ENCODE measurements at places on chromosomes 4 and X. TPM values are rescaled to one million over a fixed set of nuclear protein-coding genes. Genes with fewer than 3 reads are reported as not detected.

GRCh38 chrX:128460835-128461234, 408.6 kb upstream of the ACTRT1 start:
- DNase-seq = no peak

- DNase-seq = no peak
These were observed 79.8 kb downstream of the CLCN5 start for GRCh38 chrX:50002067-50002714.

- no peak for DNase-seq
These were observed 615.8 kb downstream of the TRAM1L1 start for GRCh38 chr4:116469582-116469981.

The KLHL8 gene
- 8.1 TPM for total RNA-seq

- DNase-seq = no peak
These were observed 41.4 kb downstream of the SPRY1 start for GRCh38 chr4:123438031-123438430.
